NCI-H774 (cell line): ENCODE measurements at places on chromosomes 4 and X.

- no peak for DNase-seq
Measured at GRCh38 chr4:111268769-111269414, 646.0 kb upstream of the PITX2 start.

GRCh38 chr4:106450249-106450648 lies 81.7 kb upstream of the GIMD1 start:
- DNase-seq = no peak

- no peak for DNase-seq
Measured at GRCh38 chrX:40154853-40155588, 57.3 kb upstream of the BCOR start.

- no peak for DNase-seq
Measured at GRCh38 chr4:148235809-148236208, 206.4 kb downstream of the NR3C2 start.

DNA sequence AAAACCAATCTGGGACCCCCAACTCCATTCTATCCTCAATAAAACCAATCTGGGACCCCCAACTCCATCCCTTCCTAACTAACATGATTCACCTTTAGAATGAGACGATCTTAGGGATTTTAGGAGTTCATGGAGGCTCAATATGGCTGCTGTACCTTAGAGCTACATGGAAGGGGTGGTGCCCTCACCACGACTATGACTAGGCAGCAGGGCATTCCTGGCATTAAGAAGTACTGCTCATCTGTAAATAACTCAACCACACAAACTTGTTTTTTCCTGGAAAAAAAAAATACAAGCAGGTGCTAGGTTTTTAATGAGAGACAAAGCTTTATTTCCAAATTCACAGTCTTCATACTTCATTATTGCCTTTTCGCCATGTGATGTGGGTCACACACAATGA lies 346.5 kb upstream of the FAT1 start:
- no peak for DNase-seq

DNA sequence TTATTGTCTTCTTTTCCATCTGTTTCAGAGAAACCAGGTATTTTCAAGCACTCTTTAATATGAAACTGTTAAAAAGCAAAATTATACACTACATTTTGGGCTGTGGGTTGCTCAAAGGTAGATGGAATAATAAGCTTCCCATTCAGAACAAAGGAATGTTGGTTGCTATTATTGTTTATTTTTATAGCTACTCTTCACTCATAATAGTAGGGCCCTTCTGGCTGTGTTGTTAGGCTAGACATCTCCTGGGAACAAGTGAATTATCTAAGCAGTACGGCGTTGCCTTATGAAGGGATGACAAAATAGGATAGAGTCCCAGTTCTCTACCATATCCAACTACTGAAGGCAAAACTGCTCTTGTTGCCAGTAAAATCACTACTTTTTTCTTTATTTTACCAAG lies 34.2 kb downstream of the TENM3 start:
- DNase-seq = no peak

DNA sequence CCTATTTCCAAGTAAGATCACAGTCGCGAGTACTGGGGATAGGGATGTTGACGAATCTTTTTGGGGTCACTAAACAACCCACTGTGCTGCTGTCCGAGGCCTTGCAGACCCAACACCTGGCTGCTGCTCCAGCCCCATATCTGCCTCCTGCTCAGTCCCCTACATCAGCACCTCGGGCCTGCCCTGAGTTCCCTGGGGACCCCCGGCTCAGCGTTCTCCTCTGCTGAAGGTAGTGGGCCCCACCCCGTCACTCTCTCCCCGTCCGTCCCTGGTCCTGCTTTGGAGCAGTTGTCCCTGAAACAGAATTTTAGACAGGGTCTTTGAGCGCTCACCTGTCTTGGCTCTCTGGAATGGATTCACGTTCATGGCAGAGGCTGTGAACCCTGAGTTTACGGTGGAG lies 202.4 kb upstream of the PSAPL1 start:
- no peak for DNase-seq

GRCh38 chr4:119678761-119679160 lies 50.2 kb upstream of the PDE5A start:
- no peak for DNase-seq

DNA sequence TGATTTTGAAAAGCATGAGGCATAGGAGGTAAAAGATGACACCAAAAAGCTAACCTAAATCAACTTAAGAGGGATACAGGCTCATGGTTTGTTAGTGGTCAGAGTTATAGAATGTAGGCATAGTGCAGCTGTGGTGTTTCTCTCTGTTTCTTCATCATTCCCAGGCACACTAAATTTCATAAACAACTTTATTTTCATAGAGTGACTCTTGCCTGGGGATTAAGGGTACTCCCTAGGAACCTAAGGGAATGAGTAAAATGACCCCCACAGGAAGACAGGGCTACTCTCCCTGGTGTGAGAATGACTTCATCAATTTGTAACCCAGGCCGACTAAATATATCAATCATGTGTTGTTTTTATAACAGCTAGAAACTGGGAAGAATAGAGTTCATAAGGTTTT lies 11.1 kb downstream of the FABP2 start:
- DNase-seq = no peak
